Activated CD8-positive, alpha-beta memory T cell treated with anti-CD3 and anti-CD28 coated beads, Interleukin-2, amount 50 U/mL, for 4 hours (primary cell): ENCODE measurements at places on chromosomes 2 and 18.

DNA sequence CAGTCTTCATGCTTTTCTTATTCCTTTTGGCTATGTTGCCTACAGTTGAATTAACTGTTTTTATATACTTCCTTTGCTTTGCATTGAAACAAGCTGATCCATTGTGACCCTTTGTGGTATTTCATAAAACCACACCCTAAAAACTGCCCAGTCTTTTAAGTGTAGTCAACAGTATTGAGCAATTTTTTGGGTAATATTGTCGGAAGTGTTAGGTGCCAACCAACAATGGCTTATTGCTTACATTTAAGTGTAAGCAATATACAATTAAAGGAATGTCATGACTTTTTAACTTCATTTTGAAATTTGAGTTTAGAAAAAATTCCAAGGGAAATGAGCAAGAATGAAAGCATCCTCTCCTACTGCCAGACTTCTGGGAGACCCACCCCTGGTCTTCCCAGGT is 174.1 kb downstream of the NEDD4L start:
- no peak for DNase-seq

- DNase-seq = no peak
Measured at GRCh38 chr18:51988277-51988676, 351.7 kb upstream of the DCC start.

DNA sequence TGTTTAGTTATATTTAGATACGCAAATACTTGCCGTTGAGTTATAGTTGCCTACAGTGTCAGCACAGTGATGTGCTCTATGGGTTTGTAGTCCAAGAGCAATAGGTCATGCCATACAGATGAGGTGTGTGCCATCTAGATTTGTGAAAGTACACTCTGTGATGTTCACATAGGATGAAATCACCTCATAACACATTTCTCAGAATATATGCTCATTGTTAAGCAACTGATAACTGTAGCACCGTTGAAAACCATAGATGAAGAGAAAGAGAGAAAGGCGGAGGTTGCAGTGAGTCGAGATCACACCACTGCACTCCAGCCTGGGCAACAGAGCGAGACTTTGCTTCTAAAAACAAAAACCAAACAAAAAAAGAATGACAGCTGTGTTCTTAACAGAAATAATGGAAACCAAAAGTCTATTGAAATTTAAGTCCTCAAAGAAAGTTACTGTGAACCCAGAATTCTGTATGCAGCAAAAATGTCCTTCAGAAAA is 9.5 kb downstream of the DGKD start:
- DNase-seq = no peak

DNA sequence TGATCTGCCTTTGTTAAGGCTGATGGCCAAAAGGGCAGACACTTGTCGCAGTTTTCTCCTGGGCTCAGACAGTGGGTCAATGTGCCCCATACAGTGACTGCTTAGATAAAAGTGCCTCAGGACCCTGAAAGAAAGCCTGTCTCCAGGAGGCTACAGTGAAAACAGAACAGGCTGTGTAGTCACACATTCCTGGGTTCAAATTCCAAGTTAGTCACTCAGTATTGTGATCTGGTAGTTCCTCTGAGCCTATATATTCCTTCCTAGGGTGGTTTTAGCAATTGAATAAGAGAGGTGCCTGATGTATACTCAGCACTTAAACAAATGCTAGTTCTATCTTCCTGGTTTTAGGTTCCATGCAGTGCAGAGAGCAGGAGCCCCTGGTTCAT is 54.4 kb downstream of the RPL37A start:
- no peak for DNase-seq

- DNase-seq = no peak
Measured at GRCh38 chr18:31633392-31634330, 42.0 kb downstream of the TTR start.

- no peak for DNase-seq
Measured at GRCh38 chr2:109646961-109647360, 32.8 kb downstream of the SOWAHC start.

GRCh38 chr18:13035249-13035914 is 44.2 kb downstream of the CEP192 start:
- DNase-seq = no peak

- no peak for DNase-seq
Measured at GRCh38 chr2:166167449-166167848, 39.6 kb upstream of the SCN1A start.

GRCh38 chr18:36331521-36331971 is 34.0 kb downstream of the FHOD3 start:
- DNase-seq = no peak

GRCh38 chr2:241014224-241014623 is 15.8 kb downstream of the SNED1 start:
- DNase-seq = no peak

DNA sequence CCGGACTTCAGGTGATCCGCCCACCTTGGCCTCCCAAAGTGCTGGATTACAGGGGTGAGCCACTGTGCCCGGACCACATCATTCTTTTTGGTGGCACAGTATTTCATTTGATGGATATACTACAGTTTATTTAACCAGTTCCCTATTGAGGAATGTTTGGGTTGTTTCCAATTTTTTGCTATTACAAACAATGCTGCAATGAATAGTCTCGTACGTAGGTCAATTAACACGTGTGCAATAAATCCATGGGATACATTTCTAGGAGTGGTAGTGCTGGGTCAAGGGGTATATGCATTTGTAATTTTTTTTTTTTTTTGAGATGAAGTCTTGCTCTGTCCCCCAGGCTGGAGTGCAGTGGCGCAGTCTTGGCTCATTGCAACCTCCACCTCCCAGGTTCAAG is 28.4 kb upstream of the XPO1 start:
- DNase-seq = no peak

- DNase-seq = no peak
Measured at GRCh38 chr2:172736424-172737174, 954 bp downstream of the RAPGEF4 start.

DNA sequence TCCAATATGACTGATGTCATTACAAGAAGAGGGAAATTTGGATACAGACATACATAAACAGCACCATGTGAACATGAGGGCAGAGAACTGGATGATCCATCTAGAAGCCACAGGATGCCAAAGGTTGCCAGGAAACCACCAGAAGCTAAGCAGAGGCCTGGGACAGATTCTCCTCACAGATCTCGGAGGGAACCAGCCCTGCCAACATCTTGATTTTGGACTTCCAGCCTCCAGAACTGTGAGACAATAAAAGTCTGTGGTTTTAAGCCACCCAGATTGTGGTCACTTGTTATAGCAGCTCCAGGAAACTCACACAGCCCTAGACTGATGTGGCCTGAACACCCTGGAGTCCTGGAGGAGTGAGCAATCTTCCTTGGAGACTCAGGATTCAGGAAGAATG is 351.6 kb downstream of the EIPR1 start:
- DNase-seq = no peak

GRCh38 chr18:58013241-58014211 is 30.5 kb upstream of the NEDD4L start:
- DNase-seq = no peak

GRCh38 chr18:4851301-4851976 is 345.6 kb downstream of the AKAIN1 start:
- DNase-seq = no peak

GRCh38 chr2:232398293-232399034 is 8.2 kb upstream of the ALPG start:
- DNase-seq = no peak

- DNase-seq = no peak
Measured at GRCh38 chr2:6657855-6658254, 207.9 kb downstream of the CMPK2 start.

GRCh38 chr2:196324211-196324610 is 152.8 kb upstream of the STK17B start:
- DNase-seq = no peak

DNA sequence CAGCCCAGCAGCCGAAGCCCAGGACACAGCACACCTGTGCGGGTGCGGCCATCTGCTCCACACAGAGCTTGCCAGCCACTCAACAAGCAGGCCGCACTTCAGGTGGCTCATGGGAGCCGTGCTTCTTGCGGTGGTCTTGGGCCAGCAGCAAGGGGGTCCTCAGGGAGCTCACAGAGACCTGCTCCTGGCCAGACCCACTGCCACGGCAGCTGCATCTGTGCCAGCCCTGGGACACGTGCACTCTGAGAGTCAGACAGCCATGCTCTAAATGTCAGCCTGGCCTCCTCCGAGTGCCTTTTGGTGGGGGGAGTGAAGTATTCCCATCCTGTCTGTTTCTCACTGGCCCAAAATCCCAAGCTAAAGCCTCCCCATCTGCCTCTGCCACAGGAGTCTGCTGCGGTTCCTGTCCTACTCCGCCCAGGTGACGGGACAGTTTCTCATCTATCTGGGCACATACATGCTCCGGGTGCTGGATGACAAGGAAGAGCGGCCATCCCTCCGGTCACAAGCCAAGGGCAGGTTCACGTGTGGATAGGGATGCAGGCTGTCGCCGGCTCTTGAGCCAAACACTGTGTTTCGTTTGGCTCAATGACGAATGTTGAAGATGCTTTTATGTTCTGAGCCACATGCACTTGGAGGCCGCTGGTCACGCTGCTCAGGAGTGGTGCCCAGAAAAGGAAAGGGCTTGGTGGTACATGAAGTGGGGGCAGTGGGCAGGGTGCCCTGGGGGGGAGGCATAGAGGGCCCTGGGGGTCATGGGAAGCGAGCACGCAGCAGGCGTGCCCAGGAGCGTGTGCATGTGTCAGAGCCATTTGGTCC is 22.8 kb downstream of the CIDEA start:
- no peak for DNase-seq

DNA sequence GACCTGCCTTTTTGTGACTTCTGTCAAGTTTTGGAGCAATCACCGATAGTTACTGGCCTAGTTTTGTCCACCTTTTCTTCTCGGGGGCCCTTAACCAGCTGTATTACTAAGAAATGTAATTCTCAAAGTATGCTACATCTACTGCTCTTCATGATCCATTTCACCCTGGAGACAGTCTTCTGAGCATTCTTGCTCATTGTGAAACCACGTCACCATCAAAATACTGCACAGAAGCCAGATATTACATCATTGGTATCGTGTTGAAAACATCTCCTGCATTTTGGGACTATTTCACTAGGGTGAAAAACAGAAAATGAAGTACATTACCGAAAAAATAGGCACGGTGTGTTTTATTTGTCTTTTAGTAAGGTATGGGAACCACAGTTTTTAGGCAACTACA is 11.7 kb downstream of the LYPD6B start:
- DNase-seq = no peak

DNA sequence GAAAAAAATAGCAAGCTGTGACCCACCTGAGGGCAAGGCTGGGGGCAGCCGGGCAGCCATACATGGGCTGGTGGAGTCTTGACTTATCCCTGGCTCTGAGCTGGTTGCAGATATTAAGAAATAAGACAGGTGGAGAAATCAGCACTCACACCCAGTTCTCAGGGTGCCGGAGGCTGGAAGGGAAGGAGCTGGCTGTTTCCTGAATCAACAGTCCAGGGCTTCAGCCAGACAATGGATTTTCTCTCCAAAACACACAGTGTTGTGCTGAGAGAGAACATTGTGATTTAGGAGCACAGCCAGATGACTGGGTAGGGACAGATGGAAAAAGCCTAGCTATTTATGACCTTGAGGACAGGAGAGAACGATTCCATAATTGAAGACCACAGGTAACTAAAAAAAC is 208.8 kb downstream of the LDLRAD4 start:
- DNase-seq = no peak

GRCh38 chr2:56615760-56616159 is 432.0 kb downstream of the CCDC85A start:
- DNase-seq = no peak

DNA sequence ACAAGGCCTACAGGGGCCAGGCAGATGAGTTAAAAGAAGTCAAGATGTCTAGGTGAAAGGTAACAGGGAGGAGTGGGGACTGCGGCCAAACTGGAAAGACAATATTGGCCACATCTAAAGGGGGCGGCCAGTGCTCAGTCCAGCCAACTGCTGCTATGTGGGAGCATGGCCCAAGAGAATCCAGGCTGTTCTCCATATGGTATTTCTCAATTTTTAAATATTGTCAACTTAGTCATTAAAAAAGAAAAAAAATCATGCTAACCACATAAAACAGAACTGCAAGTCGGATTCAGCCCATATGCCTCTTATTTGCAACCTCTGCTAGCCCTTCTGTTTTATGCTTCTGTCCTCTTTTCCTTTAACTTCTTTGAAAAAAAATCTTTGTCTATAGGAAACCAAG is 14.8 kb downstream of the TRABD2A start:
- no peak for DNase-seq

GRCh38 chr2:129437725-129438124 is 541.7 kb upstream of the RAB6C start:
- no peak for DNase-seq

- no peak for DNase-seq
Measured at GRCh38 chr2:237384672-237385020, 29.3 kb downstream of the COL6A3 start.

DNA sequence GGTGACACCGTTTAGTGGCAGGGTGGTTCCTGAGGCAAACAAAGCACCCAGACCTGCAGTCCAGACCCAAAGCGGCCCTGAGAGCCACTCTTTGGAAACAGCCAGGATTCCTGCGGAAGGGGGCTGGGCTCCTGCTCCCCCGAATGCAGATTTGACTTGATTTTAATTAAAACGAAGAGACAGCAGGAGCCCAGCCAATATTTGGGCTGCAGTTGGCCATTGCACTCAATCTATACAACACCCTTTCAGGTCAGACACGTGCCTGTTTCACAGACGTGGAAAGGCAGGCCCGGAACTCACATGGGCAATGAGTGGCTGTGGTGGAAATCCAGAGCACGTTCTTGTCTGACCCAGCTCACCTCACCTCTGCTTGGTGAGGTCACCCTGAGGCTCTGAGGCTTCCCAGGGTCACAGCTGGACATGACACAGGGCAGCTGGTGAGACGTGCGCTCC is 122.4 kb downstream of the NDUFA10 start:
- no peak for DNase-seq

- no peak for DNase-seq
Measured at GRCh38 chr2:159290289-159290907, 3.9 kb upstream of the WDSUB1 start.

- DNase-seq = no peak
Measured at GRCh38 chr2:224403657-224404056, 1.8 kb upstream of the FAM124B start.

GRCh38 chr2:70312560-70312959 is 10.7 kb upstream of the FAM136A start:
- no peak for DNase-seq

- no peak for DNase-seq
Measured at GRCh38 chr2:69989009-69989408, 27.6 kb upstream of the ASPRV1 start.

GRCh38 chr18:5817816-5818215 is 77.5 kb downstream of the TMEM200C start:
- no peak for DNase-seq

DNA sequence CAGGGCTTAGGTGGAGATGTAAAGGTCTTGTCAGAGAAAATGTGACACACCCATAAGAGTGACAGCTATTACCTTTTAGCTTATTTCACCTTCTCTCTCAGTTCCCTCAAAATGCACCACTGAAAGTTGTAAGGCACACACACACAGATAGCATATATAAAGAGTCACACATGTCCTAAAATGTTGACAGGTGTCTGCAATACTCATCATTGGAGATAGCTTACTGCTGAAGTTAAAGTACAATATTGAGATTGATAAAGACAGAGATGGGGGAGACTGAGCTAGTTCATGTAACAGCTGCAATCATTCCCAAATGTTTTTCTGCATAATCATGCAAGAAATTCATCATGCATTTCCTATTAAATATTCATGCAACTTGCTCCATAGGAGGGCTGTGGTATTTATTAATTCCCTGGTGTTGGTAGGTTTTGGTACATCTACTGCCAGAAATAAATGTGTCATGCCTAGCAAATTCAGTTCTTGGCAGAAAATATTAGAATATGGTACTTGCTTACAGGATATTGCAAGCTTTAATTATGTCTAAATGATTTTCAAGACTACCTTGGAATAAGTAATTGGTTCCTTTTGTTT is 118.8 kb upstream of the RBMS1 start:
- DNase-seq = no peak

- no peak for DNase-seq
Measured at GRCh38 chr2:219643788-219644398, 16.5 kb downstream of the SLC4A3 start.
